ENCODE measurements at places on chromosomes 5 and 9. TPM values are rescaled to one million over a fixed set of nuclear protein-coding genes. Genes with fewer than 3 reads are reported as not detected.
A peak's percentile ranks its signal among the peaks of the same experiment; 100 is the strongest.

The MSMP gene
- not detected for total RNA-seq

GRCh38 chr5:163950248-163950647, 444.8 kb downstream of the MAT2B start:
- no peak overlapping the region for H3K4me3 ChIP-seq
- no peaks in the 10 kb centered on the region for H3K36me3 ChIP-seq
- no peaks in the 10 kb centered on the region for H3K4me1 ChIP-seq
- DNase-seq = no peak
- no peak overlapping the region for H3K27ac ChIP-seq

- DNase-seq = no peak
- no peak overlapping the region for H3K4me3 ChIP-seq
- H3K27ac ChIP-seq = no peak overlapping the region
- no peaks in the 10 kb centered on the region for H3K36me3 ChIP-seq
Measured at GRCh38 chr9:117224695-117225094, 190.2 kb downstream of the ASTN2 start.

- H3K27me3 ChIP-seq = no peaks in the 10 kb centered on the region
- no peak overlapping the region for H3K27ac ChIP-seq
- H3K36me3 ChIP-seq = no peaks in the 10 kb centered on the region
- no peak for DNase-seq
- no peaks in the 10 kb centered on the region for H3K4me1 ChIP-seq
Measured at GRCh38 chr5:104045987-104046386, 483.4 kb upstream of the NUDT12 start.

- DNase-seq = no peak
- no peaks in the 10 kb centered on the region for H3K36me3 ChIP-seq
- peaks cover 14% of the 10 kb centered on the region for H3K4me1 ChIP-seq
- H3K27me3 ChIP-seq = peaks cover 22% of the 10 kb centered on the region
Measured at GRCh38 chr9:135704483-135704882, 2.5 kb downstream of the KCNT1 start.

- no peaks in the 10 kb centered on the region for H3K4me1 ChIP-seq
- H3K27me3 ChIP-seq = no peaks in the 10 kb centered on the region
- no peak for DNase-seq
- H3K4me3 ChIP-seq = no peak overlapping the region
- H3K36me3 ChIP-seq = no peaks in the 10 kb centered on the region
Measured at GRCh38 chr9:135616619-135617537, 22.5 kb downstream of the GLT6D1 start.

GRCh38 chr9:98083061-98083501, 26.5 kb downstream of the NANS start:
- DNase-seq = no peak
- H3K4me1 ChIP-seq = peaks cover 14% of the 10 kb centered on the region
- no peak overlapping the region for H3K27ac ChIP-seq
- H3K27me3 ChIP-seq = no peaks in the 10 kb centered on the region
- H3K4me3 ChIP-seq = no peak overlapping the region
- peaks cover 81% of the 10 kb centered on the region for H3K36me3 ChIP-seq

GRCh38 chr9:131500377-131500776, 2.3 kb upstream of the POMT1 start:
- DNase-seq = peak; percentile 64
- H3K4me3 ChIP-seq = peak overlapping the region; percentile 19
- H3K36me3 ChIP-seq = peaks cover 37% of the 10 kb centered on the region
- no peaks in the 10 kb centered on the region for H3K27me3 ChIP-seq
- H3K27ac ChIP-seq = peak overlapping the region; percentile 87

DNA sequence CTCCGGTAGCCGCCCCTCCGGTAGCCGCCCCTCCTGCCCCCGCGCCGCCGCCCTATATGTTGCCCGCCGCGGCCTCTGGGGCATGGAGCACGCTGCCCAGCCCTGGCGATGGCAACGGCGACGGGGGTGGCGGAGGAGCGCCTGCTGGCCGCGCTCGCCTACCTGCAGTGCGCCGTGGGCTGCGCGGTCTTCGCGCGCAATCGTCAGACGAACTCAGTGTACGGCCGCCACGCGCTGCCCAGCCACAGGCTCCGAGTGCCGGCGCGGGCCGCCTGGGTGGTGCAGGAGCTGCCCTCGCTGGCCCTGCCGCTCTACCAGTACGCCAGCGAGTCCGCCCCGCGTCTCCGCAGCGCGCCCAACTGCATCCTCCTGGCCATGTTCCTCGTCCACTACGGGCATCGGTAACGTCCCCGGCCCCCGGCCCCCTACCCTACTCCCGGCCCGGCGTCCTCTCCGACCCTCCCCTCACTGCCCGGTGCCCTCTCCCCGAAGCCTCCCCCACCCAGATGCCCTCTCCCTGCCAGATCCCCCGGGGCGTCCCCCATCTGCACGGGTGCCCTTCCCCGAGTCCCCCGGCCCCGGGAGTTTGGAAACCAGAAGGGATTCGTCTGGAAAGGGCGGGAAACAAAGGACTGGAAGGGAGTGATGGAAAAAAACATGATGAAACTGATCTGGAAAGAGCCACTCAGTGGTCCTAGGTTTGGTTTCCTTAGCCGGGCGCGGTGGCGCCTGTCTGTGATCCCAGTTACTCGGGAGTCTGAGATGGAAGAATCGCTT, 417 bp downstream of the SRD5A1 start:
- DNase-seq = no peak
- H3K27ac ChIP-seq = no peak overlapping the region
- H3K4me1 ChIP-seq = peaks cover 33% of the 10 kb centered on the region
- H3K4me3 ChIP-seq = peak overlapping the region; percentile 87
- peaks cover 18% of the 10 kb centered on the region for H3K36me3 ChIP-seq
- no peaks in the 10 kb centered on the region for H3K27me3 ChIP-seq

GRCh38 chr5:42691413-42691937, 65.1 kb upstream of the CCDC152 start:
- no peaks in the 10 kb centered on the region for H3K27me3 ChIP-seq
- H3K27ac ChIP-seq = no peak overlapping the region
- no peaks in the 10 kb centered on the region for H3K4me1 ChIP-seq
- no peak for DNase-seq
- no peak overlapping the region for H3K4me3 ChIP-seq
- no peaks in the 10 kb centered on the region for H3K36me3 ChIP-seq

- H3K4me1 ChIP-seq = peaks cover 3% of the 10 kb centered on the region
- no peaks in the 10 kb centered on the region for H3K27me3 ChIP-seq
- H3K4me3 ChIP-seq = no peak overlapping the region
- no peak for DNase-seq
Measured at GRCh38 chr9:72013292-72013760, 47.1 kb downstream of the C9orf57 start.

- H3K36me3 ChIP-seq = no peaks in the 10 kb centered on the region
- H3K4me3 ChIP-seq = no peak overlapping the region
- DNase-seq = no peak
- no peak overlapping the region for H3K27ac ChIP-seq
Measured at GRCh38 chr5:124908581-124909451, 162.4 kb upstream of the ZNF608 start.

Measured in CD4-positive, alpha-beta T cell (primary cell).